ENCODE measurements at places on chromosomes 3 and 15. TPM values are rescaled to one million over a fixed set of nuclear protein-coding genes. Genes with fewer than 3 reads are reported as not detected.

DNA sequence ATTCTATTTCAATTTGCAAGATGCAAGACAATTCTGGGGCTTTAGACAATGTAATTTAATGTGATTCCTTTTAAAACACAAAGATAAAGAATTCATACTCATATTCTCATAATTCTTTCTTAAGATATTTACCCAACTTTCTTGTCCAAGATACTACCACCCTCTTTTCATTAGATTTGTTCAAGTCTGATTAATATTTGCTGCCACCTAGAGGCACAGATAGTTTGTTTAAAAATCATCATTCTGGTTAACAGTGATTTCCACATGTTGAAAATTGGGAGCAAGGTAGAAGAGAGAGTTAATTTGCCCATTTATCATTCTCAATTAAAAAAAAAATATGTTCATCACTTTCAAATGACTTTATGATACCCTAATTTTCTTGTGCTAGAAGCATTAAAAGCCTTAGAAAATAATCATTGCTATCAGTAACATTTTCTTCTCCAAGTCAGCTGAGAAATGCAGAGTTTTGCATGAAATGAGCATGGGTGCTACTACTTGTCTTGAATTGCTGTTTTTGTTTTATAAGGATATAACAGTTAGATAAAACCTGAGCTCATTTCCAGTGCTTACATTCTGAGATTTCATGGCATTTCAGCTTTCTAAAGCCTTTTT lies 11.6 kb downstream of the TAMM41 start:
- DNase-seq, result no peak

DNA sequence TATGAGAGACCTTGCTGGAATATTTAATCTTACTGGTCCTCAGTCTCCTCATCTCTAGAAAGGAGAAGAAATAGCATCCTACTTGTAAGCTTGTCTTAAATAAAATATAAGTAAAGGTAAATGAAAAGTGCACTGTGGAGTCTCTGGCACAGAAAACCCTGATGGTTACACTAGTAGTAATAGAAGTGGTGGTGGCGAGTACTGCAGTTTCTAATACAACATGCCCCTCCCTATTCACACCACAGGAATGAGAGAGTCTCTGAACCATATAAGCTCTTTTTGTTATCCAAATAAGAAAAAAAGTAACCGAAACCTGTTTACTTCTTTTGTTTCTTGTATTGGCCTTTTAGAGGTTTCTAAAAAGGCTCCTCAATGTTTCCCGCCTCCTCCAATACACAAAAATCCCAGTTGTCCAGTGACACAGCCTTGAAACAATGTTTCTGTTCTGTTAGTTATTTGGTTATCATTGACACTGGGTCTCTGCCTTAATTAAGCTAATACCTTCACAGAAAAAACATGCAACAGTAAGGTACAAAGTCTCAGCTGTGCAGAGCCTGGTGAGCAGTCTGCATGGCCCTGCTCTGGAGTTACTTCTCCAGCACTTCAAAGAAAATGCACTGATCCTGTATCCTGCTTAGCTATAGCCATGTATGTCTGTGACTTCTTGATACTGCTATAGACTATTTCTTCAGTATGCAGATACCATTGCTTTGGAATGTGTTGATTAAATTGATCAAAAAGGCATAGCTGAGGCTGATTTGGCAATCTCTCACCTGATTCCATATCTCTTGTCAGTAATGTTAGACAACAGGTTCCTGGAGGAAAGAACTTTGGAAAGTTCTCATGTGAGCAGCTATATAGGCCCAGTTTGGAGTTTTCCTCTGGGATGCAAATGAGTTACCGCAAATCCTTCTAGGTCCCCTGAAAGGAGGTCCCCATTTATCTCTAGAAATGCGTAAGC lies 315.6 kb upstream of the IL12A start:
- DNase-seq, result no peak

DNA sequence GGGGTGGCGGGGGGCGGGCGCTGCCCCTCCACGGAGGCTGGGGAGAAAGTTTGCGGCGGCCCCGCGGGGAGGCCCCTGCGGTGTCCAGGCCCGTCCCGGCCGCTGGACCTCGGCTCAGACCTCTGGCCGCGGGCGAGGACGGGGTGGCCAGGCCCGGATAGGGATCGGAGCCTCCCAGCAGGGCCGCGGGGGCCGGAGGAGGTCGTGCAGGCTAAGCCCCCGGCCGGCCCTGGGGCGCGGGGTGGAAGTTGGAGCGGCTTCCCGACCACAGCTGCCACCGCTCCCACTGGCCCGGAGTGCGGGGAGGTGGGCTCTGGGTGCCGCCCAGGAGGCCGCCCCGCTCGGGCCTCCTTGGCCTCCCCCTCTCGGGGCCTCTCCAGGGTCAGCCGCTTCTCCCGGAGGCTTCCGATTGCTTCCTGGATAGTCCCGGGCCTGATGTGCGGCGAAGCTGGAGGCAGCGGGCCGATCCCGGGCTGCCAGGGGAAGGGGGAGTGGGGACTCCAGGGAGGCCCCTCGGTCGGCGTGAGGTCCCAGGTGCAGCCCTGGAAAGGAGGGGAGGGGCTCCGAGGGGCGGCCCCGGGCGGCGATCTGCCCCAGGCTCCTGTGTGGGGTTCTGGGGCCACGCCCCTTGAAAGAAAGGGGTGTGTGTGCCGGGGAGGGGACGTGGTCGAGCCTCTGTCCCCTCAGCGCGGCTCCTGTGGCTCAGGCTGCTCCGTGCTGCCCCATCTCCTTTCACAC lies 907 bp downstream of the PLXNA1 start:
- DNase-seq, result peak; percentile 39

Gene ANKRD34C
- total RNA-seq, result not detected

Gene CHSY1
- 57.9 TPM for total RNA-seq

Gene CD80
- 10.2 TPM for total RNA-seq
